ENCODE measurements at places on chromosomes 2 and 18.

DNA sequence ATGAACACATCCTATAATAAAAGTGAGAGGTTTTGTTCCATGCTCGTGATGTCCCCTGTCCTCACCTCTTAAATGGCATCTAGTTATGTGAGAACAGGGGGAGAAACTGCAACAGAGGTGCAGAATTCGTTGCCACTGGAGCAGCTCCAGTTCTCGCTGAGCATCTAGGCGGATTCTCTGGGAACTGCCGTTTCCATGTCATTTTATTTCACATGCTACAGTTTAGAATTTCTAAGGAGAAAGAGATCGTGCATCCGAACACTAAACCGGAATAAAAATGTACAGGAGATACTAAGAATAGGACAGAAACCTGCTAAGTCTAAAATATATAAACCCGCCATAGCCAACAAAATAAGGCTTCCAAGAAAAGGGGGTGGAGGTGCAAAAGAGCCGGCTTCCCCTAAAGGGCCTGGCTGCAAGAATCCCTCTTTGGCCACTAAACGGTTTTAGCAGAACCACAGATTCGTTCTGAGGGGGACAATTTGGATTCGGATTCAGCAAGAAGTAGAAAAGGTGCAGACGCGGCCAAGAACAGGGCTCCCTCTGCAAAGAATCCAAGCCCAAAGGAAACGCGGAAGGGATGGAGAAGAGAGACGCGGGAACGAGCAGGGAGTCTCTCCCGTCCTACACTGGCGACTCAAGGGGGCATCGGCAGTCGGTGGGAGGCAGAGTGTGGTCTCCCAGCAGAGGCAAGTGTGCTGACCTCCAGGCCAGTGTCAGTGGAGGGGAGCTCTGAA lies 1.3 kb downstream of the TMEM163 start:
- DNase-seq, result no peak

DNA sequence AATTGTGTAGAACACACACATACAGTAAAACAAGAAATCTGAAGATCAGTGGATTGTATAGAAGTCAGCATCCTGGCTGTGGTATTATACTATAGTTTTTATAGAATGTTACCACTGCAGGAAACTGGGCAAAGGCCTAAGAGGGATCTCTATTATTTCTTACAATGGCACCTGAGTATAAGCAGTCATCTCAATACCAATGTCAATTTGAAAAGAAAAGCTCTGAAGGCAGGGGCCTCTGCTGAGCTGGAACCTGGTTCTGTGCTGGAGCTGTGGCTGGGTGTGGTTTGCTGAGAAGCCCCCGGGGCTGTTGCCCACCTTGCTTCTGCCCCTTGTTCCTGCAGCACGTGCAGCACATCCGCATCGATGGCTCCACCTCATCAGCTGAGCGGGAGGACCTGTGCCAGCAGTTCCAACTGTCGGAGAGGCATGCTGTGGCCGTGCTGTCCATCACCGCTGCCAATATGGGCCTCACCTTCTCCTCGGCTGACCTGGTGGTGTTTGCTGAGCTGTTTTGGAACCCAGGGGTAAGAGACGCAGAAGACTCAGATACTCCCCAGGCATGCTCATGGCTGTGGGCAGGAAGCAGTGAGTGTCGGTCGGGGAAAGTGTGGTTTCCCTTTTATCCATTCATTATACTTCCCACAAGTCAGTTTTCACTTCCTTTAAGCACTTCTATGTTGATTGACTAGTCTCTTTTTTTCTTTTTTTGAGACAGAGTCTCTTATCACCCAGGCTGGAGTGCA lies 23.5 kb upstream of the RPL37A start:
- DNase-seq, result no peak

DNA sequence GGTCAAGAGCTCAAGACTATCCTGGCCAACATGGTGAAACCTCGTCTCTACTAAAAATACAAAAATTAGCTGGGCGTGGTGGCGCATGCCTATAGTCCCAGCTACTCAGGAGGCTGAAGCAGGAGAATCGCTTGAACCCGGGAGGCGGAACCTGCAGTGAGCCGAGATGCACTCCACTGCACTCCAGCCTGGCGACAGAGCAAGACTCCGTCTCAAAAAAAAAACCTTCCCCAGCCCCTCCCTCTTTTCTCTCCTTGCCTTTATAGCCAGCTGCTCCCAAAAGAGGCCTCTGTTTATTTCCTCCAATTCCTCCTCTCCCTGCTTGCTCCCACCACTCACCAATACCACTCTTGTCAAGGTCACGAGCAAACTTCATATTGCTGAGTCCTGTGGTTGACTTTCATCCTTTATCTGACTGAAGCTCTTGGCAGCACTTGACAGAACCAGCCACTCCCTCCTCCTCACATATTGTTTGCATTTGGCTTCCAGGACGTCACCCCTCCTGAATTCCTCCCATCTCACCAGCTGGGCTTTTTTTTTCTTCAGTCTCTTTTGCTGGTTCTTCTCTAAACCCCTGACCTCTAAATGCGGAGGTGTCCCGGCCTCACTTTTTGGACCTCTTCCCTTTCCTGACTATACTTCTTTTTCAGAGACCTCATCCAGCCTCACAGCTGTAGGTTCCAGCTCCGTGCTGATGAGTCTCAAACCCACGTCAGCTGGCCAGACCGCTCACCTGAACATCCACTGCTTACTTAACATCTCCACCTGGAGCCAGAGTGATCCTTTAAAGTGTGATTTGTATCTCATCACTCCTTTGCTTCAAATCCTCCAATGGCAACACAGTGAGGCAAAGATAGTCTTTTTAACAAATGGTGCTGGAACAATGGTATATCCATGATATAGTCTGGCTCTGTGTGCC lies 84.6 kb upstream of the CAB39 start:
- DNase-seq, result no peak

- DNase-seq, result no peak
Measured at GRCh38 chr2:66803726-66804125, 368.8 kb downstream of the MEIS1 start.

DNA sequence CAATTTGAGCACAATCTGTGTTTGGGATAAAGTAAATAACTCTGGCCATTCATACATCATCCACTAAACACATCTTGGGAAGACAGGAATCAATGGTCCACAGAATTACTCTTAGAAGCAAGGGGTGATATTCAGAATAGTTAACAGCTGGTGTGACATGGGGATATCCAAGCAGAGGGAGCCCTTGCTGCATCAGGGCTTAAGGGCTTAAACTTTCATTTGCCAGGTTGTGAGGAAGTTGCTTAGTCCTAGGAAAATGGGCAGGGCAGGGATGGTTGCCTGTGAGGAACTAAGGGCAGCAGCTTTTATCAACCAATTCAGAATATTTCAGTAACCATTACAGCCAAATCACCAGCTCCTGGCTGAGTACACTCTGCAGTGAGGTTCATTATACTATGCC lies 2.0 kb upstream of the ITGA6 start:
- no peak for DNase-seq

DNA sequence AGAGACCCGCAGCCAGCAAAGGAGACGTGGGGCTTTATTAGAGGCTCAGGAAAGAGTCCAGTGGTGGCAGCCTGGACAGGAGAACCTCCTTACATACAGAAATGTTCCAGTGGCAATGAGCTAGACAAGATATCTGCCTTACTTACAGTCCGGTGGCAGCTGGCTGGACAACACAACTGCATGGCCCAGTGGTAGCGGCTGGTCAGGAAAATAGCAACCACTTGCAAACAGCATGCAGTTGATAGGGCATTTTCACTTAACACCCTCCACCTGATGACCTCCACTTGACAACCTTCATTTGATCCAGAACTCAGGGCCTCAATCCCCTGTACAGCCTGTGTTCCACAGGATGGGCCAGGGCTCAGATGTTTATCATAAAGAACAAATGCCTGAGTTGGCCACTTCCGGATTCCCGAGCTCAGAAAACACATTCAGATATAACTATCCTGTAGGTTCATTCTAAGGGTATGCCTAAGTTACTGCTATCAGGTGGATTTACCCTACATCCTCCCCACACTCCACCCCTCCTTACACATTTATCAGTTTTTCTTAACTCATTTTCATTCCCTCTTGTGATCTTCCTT lies 63.3 kb upstream of the ITPRID2 start:
- DNase-seq, result no peak

All from NCI-H1436 treated with DMSO at 0.1 percent for 48 hours (cell line).